ENCODE measurements at places on chromosomes 2 and 18.

DNA sequence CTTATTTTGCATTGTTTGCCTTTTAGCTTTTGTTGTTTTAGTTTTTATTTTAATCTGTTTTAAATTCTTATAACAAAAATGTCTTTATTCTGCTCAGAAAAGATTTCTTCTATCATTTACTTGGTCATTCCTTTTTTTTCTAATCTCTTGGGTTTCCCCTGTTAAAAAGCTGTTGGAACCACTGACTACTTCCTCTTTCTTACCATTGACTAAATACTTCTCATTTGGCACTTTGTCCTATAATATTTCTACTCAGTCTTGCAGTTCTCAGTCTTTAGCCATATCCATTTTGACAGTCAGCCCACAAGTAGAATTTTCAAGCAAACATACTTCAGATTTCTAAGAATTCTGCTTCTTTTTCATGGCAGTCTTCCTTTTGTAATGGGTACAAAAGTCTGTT lies 567.2 kb downstream of the SATB2 start:
- DNase-seq: no peak

DNA sequence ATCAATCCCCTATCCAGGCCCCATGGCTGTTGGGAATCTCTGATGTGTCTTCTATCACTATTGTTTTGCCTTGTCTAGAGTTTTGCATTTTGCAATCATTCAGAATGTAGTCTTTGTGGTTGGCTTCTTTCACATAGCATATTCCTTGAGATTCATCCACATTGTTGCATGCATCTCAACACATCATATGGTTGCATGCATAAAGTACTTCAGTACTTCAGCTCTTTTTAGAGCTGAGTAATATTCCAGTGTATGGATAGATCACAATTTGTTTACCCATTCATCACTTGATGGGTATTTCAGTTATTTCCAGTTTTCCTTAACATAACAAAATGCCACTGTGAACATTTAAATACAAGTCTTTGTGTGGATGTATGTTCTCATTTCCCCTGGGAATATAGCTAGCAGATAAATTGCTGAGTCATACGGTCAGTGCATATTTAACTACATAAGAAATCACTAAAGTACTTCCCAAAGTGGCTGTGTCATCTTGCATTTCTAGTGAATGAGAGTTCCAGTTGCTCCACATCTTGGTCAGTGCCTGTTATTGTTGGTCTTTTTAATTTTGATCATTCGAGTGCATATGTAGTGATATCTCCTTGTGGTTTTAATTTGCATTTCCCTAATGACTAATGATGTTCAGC lies 138.8 kb downstream of the BCL11A start:
- no peak for DNase-seq

DNA sequence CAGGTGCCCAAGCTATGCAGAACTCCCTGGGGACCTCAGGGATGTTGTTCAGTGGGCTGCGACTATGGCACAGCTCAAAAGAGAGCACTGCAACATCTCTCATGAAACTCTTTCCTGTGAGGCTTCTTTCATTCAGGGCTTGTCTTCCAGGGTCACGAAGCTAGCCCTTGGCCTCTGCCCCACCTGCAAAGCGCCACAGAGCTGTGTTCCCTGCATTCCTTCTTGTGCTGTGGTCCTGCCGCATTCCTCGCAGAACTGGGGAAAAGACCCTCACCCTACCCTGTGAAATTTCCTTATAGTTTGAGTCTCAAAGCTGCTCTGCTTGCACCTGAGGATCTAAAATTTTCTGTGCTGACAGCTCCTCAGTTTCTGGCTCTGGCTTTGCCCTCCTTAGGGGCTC lies 26.3 kb upstream of the ITGB6 start:
- no peak for DNase-seq

DNA sequence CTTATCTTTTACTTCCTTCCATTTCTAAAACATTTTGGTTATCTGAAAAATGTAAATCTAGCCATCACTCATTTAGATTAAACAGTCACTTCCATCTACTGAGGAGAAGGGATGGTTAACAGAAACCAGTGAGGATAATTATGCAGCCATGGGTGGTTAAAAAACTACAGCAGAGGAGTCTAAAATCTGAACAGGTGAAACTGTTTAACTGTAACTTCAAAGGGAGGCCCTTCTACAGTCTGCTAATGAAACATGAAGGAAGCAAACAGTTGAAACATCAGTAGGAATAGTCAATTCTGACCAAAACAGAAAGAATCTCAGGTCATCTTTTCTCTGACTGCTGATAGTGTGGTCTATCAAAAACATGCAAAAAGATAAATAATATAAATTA lies 71.0 kb downstream of the DTNB start:
- no peak for DNase-seq

DNA sequence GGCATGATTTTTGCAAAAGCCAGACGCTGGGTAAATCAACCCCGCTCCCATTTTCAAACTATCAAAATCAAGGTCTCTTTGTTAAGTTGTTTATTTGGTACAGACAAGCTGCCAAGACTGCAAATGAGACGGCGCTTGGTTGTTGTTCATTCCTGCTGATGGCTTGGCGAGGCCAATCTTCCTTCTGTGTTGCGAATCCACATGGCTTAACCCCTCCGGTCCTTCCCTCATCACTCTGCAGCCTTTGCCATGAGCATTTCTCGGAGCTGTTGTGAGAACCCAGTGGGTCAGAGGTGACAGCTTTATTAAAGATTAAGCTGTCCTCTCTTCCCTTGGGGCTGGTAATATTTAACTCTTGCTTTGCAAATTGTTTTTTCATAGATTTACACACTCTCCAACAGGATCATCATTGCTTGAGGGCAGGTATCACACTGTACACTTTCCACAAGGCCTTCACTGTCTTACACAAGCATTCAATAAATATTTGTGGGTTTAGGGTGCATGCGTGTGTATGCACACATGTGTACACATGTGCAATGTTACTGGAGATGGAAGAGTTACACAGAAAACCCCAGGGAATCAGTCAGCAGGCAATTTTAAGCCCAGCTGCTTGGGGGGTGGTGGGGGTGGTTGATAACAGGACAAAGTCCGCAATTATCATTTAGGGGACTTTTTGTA lies 27.8 kb upstream of the KCNF1 start:
- DNase-seq: no peak

GRCh38 chr18:12287684-12288402 lies 20.2 kb upstream of the TUBB6 start:
- no peak for DNase-seq

GRCh38 chr18:38619129-38619528 lies 1053.5 kb upstream of the CELF4 start:
- DNase-seq: no peak

GRCh38 chr2:28399289-28399688 lies 6.6 kb downstream of the FOSL2 start:
- DNase-seq: peak; percentile 4

- DNase-seq: no peak
Observed at GRCh38 chr2:42452545-42452944, 41.2 kb downstream of the KCNG3 start.

- DNase-seq: no peak
Observed at GRCh38 chr2:2298081-2298480, 33.0 kb downstream of the MYT1L start.

- no peak for DNase-seq
Observed at GRCh38 chr2:158266111-158266510, 164.4 kb downstream of the UPP2 start.

- DNase-seq: peak; percentile 27
Observed at GRCh38 chr18:32289483-32290075, 99.7 kb downstream of the MEP1B start.
